ENCODE measurements at places on chromosomes 12 and 14.
A peak's percentile ranks its signal among the peaks of the same experiment; 100 is the strongest.

- DNase-seq, result no peak
Measured at GRCh38 chr12:117404203-117404853, 42.9 kb upstream of the NOS1 start.

GRCh38 chr12:132306885-132307191, 22.6 kb downstream of the GALNT9 start:
- DNase-seq, result no peak

GRCh38 chr12:39357041-39357440, 85.9 kb downstream of the KIF21A start:
- DNase-seq, result no peak

GRCh38 chr14:101654051-101654450, 92.8 kb downstream of the DIO3 start:
- no peak for DNase-seq

DNA sequence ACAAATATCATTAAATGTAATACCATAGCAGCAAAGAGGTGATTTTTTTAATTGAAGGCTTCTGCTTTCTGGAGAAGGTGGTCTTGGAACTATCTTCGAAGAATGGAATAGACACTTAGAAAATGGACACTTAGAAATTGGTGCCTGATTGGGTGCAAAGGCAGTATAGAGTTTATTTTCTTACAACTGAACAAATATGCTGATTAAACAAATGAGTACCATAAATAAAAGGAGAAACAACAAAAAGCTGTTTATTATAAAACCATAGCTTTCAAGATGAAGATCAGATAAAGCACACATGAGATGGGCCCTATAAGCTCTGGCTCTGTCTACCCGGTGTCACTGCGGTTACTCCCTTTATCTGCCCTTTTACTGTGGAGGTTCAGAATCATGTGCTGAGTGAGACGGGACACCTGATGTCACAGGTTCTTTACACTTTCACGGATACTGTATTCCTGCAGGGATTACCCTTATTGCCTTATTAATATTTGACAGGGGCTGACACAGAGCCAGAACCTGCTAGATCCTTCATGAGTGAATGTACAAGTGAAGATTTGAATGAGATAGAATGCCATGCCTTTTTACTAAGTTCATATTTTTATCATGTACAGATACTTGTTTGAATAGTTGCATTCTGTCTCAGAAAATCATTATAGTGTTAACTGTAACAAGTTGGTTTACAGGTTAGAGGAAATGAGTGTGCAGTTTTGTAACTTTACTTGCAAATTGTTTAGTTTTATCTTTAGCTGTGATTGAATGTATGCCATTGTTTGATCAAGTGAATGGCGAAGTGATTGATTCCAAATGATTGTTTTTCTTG, 477.5 kb upstream of the RGS6 start:
- no peak for DNase-seq

DNA sequence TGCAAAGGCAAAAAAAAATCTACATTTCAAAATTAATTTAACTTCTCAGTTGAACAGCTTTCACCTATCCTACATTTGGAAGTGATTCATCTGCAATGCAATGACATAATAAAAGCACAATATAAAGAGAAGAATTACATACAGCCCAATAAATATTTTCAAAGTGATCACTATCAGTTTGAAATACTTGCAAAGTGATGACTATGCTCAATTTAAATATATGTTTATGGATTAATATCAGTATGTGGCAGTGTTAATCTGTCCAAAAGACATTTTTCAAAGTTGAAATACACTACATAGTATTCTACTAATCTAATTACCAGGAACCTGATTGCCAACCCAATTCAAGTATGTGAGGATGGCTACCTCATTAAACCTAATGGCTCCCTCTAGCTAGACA, 460.7 kb upstream of the ATXN7L3B start:
- DNase-seq, result no peak

DNA sequence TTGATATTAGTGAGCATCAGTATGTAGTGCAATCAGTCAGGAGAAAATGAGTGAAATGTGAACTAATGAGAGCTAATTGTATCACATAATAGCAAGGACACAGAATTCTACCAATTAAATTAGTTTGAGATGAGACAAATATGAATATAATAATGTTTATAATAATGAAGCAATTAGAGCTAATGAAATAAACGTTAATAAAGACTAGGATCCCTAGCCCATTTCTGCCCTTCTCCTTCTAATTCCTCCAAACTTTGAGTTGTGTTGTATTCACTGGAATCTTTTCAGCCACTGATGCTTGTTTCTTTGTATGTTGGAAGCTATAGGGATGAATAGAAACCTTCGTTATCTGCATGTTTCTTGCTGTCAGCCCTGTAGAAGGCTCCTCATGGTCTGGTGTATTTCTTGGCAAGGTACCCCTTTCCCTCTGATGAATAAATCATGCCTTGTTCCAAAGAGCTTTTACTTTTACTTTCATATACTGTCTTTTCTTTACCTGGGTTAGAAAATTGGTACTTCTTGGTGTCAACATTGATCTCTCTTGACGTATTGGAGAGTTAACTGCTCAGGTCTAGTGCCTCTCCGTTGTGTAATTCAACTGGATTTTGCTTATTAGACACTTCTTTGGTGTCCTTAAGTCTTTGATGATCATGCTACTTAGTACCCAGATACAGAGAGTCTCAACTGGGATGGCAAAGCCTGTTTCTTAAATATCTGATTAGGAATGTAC, 154.8 kb downstream of the PTCSC3 start:
- no peak for DNase-seq

GRCh38 chr12:53196486-53196885, 10.6 kb downstream of the ITGB7 start:
- no peak for DNase-seq

- DNase-seq, result no peak
Measured at GRCh38 chr14:59018978-59019377, 169.5 kb upstream of the DAAM1 start.

DNA sequence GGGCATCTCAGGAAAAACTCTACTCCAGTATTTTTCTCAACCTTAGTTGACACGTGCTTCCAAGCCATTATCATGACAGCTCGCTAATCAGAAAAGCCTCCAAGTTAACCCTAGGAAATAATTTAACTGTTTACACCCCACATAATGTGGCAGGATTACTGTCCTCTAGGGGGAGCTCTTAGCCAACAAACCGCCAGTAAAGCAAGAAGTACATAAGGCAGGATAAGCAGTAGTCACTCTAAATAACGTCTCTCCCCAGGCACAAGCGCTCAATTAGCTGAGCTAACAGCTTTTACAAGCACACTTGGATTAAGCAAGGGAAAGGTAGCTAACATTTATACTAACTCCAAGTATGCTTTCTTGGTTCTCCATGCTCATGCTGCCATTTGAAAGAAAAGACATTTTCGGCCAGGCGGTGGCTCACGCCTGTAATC, 22.8 kb downstream of the APOBEC1 start:
- DNase-seq, result no peak

- DNase-seq, result no peak
Measured at GRCh38 chr12:111386885-111387284, 18.0 kb upstream of the PHETA1 start.

- DNase-seq, result no peak
Measured at GRCh38 chr12:117966511-117966910, 2.3 kb downstream of the KSR2 start.

- DNase-seq, result no peak
Measured at GRCh38 chr14:64112867-64113678, 181.1 kb downstream of the ESR2 start.

DNA sequence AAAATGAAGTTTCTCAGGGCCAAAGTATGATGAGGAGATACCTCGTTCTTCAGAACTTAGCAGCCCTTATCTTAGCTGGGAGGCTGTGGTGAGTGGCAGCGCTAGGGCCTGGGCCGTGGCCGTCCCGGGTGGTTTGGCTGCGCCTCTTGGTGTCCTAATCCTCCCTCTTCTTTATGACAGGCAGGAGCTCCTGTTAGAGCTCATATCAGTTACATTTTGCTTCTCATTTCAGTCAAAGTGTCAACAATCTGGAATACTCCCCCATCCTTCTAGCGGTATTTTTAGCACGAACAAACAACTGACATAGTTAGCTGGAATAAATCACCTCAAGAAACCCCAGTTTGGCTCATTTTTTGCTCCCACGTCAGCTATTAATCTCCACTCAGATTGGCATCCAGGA, 188.8 kb downstream of the TTC7B start:
- no peak for DNase-seq

DNA sequence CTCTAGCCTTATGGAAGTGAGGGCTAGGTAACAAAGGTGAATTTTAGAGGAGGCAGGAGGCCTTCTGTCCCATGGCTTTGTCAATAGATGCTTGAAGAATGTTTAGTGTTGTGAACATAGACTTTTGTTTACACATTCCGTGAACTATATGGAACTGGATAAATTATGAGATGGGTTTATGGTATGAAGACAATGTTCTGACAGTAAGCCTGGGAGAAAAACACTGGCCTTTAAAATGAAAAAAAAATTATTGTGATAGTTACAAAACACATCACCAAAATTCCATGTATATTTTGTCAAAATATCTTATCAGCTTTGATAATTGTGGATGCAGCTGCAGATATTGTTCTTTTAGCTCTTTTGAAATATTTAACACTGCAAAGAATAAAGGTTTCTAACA, 251.5 kb upstream of the DCN start:
- DNase-seq, result no peak

DNA sequence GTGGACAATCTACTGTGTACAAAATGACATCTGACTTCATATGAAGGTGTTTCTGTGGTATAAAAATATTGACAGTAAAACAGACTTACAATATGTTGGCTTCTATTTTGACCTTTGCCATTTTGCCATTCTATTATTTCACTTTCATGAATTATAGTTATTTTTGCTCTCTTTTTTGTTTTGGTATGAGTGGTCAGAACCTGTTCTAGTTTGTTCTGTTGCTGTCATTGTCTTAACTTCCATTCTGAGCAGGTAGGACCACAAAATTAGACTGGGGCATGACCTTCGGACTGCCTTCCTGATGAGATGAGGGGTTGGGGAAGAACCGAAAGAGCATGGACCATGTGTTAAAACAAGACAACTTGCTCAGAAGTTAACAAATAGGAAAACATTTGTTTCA, 36.5 kb upstream of the IFNG-AS1 start:
- DNase-seq, result no peak

GRCh38 chr14:31774567-31774966, 213.4 kb downstream of the NUBPL start:
- DNase-seq, result no peak

DNA sequence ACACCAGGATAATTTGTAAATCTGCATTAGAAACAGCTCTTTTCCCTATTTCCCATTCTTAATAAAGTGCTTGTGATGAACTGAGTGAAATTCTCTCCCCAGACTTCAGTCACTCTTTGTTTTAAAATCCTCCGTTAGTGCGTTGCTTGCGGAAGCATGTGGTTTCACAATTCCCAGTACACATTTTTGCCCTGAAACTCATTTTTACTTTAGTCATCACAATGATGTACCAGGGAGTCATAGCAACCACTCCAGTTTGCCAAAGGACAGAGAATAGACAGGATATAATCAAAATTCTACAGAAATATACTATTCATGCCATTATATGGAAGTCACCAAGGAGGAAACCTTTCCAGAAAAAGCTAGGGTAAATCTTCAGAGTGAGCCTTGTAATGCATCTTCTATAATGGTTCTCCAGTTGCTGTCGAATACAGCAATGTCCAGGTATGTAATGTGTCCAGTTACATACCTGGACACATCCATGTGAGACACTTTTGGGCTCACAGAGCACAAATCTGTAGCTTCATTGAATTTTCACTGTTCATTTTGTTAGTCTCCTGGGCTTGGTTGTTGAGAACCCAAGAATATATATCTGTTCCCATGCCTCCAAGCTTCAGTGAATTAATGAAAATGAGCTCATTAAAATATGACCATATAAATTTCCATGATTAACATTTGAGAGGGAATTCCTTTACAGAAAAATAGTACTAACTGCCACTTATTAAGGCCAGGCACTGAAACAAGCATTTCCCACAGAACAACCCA, 57.8 kb downstream of the GPR135 start:
- DNase-seq, result no peak

DNA sequence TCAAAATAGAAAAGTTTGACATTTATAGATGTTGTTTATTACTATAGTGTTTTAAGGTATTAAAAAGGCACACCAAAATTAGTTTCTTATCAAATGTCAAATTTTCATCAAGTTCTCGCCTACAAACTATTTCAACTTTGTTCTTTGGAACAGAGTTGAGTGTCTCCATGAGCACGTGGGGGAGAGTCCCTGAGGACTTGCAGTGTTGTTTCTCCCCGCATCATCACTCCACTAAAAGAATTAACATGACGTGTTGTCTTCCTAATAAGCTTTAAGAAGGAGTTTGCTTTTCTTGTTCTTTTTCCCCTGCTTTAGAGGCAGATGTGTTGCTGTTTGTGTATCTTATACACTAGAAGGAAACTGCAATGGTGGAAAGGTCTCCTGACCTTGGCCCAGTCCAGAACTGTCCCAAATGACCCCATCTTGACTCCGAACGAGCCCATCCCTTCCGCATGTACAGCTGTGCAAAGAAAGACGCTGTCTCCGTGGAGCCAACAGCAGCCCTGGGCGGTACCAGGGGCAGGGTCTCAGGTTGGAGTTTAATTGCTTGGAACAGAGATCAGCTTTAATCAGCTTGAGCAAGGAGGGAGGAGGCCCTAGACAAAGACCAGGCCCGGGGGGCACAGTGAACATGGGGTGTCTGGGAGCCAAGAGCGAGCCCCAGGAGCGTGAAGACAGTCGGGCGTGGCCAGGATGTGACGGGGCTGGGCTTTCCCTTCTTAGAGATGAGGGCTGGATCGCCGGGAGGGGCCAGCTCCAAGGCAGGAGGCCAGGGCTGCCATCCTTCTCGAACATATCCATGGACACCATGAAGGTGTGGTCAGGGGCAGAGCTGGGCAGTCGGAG, 215.4 kb upstream of the RTL1 start:
- DNase-seq, result peak; percentile 0

DNA sequence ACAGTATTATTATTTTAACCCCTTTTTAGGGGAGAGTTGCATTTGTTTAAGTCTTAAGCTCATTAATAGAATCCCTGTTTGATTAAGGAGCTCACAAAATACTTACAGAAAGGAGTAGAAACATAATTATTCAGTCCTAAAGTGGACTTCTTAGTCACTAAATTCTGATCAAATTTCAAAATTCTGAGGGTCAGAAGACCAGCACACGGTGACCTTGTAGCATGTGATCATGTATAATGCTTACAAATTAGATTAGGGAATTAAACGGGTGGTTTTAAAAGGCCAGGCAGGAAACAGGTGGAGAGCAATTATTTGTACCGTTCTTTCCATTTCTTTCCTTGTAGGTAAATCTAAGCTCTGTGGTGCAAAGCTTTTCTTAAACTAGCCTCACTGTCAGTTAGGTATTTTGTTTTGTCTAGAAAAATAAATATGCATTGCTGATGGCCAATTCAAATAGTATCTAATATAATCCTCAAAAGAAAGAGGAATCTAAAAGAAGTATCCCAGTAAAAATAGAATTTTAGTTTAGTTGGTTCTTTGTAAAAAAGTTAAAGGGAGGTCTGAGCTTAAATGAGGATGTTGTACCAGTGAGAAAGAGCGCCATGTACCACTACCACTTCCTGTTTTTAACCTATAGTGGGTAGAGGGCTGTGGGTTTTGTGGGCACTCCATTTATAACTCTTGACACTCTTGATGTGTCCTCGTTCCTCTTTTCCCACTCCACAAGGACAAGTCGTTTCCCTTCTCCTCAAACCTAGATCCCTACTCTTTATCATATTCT, 51.1 kb downstream of the SLC38A1 start:
- DNase-seq, result peak; percentile 57

Measured in effector memory CD8-positive, alpha-beta T cell (primary cell).